Stimulated activated CD8-positive, alpha-beta memory T cell treated with anti-CD3 and anti-CD28 coated beads, Interleukin-4, amount 100 ng/mL, for 24 hours (primary cell): ENCODE measurements at places on chromosomes 11 and 22.
A peak's percentile ranks its signal among the peaks of the same experiment; 100 is the strongest.

DNA sequence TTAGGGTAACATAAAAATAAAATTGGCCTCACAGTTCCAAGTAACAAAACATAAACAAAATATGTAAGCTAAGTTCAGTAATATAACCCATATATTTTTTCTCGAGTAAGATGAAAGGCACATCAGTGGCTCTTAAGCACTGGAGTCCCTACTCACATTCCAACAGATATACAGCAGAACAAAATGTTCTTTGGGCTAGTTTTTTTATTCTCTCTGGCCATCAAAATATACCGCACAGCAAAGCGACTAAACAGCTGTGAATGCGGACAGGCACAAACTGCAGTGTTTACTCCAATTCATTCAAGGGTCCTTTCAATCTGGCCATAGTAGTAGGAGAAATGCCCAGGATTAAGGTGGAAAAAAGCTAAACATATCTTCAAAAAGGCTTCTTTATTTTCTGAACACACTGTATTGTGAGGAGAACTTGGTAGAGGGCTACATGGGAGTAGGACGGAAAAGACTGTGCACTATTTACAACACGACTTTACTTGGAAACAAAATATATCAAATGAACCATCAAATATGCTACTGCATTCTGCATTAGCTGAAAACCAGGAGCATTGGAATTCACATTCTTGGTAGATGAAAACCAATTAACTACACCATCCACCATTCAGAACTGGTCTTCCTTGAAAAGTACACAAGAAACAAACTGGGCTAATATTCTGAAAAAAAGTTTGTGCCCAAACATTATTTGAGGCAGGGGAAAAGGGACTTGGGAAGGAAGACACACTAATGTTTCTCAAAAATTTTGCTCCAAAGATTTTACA is 4.4 kb downstream of the CDON start:
- no peak for DNase-seq

- no peak for DNase-seq
Measured at GRCh38 chr11:72738199-72739141, 13.7 kb downstream of the ARAP1 start.

DNA sequence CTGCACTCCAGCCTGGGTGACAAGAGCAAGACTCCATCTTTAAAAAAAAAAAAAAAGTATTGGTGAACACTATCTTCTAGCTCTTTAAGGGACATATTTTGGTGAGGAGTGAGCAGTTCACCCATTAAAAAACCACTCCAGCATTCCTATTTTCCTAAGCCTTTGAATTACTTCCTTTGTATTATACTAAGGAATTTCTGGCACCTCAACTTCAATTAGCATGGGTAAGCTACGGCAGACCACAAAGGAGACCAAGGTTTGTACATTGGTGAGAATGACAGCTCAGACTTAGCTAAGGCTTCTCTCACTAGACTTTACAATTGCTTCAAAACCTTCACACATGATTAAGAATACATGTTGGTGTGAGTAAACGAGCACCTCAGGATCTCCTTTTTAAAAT is 57.0 kb upstream of the BIRC3 start:
- no peak for DNase-seq

GRCh38 chr11:94125407-94126115 is 3.1 kb upstream of the PANX1 start:
- no peak for DNase-seq

DNA sequence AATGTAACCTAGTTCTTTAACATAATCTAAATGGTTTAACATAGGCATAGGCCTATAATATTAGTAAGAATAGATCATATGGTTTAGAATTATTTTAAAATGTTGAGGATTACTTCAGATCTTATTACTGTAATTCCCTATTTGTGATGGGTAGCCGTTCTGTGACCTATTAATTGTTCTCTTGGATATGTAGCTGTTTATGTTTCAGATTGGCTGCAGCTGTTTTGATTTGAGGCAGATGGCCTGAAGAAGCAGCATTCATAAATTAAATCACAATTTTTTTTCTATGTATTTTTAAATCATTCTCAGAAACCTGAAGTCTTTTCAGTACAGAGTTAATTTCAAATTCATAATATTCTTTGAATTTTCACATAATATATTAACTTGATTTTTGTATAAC is 104.5 kb downstream of the PDE3B start:
- DNase-seq = no peak

GRCh38 chr11:75140269-75141138 is 10.4 kb upstream of the SLCO2B1 start:
- DNase-seq = peak; percentile 66

- no peak for DNase-seq
Measured at GRCh38 chr22:22752556-22753477, 108.4 kb downstream of the GGTLC2 start.

DNA sequence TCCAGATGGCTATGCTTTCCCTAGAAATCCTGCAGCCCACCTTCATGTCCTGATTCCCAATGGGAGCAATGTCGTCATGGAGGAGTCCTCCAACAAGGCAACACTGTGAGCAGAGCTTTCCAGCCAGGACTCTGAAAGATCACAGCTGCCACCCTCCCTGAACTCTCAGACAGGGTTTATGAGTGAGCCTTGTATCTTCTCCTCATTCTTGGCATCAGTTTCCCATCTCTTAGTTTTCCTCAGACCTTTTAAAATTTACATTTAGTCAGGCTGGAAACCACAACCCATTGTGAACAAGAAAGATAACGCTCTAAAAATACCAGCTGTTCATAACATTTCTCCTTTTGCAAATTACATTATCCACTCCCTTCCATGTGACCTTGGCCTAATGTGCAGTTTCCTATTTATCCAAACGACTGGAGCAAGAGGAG is 15.6 kb upstream of the LYVE1 start:
- no peak for DNase-seq

- no peak for DNase-seq
Measured at GRCh38 chr11:12958986-12959385, 50.1 kb upstream of the RASSF10 start.

- no peak for DNase-seq
Measured at GRCh38 chr22:41524251-41524661, 20.0 kb downstream of the POLR3H start.

GRCh38 chr22:49855251-49855911 is 1.7 kb downstream of the ZBED4 start:
- no peak for DNase-seq

GRCh38 chr11:47852053-47852452 is 3.9 kb upstream of the NUP160 start:
- no peak for DNase-seq

GRCh38 chr22:24134090-24134846 is 47.0 kb upstream of the SUSD2 start:
- peak; percentile 73 for DNase-seq

DNA sequence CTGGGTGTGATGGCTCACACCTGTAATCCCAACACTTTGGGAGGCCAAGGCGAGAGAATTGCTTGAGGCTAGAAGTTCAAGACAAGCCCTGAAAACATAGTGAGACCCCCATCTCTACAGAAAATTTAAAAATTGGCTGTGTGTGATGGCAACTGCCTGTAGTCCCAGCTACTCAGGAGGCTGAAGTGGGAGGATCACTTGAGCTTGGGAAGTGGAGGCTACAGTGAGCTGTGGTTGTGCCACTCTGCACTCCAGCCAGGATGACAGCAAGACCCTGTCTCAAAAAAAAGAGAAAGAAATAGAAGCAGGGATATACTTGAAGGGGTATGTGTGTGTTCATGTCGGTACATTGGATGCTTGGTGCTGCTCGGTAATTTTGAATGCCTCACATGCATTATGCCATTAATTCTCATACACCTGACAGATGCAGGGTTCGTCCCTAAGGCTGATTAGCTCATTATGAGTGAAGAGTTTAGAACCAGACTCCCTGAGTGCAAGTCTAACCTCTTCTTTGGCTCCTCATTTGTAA is 14.0 kb downstream of the CRKL start:
- DNase-seq = no peak

DNA sequence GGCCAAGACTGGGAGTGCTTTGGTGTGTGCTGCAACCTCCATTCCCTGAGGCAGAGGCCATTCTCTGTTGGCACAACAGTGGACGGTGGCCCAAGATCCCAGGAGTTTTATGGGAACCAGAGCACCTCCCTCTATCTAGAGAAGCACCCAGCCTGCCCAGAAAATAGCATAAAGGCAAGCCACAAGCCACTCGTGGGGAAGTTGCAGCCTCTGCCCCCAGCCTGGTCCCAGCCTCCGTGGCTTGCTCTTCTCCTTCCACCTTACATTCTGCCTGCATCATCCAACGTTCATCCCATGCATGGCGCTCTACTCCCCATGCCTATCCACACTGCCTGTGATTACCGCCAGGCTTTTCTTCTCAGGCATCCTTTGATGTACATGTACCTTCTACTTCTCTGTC is 15.8 kb downstream of the IL17RA start:
- DNase-seq = no peak

DNA sequence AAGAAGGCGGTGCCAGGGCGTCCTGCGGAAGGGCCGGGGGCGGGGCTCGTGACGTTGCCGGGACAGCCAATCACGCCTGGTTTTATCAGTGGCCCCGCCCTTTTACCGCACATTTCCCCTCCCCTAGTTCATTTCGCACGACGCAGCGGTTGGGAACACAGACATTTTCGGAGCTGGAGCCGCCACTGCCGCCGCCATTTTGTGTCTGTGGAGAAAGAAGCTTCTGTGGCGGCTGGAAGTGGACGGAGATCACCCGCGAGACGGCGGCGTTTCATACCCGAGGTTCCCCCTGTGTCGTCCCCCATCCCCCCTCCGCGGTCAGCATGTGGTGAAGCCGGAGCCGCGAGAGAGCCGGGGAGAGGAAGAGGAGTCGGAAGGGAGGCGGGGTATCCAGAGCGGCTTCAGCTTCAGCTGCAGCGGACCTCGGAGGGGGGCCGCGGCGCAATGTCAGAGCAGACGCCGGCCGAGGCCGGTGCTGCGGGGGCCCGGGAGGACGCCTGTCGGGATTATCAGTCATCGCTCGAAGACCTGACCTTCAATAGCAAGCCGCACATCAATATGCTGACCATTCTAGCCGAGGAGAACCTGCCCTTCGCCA is at the start of gene PCF11:
Gene PCF11 (plus strand): TSS at position 136 of the 598 bp plus-strand sequence. CDS start 309 bp downstream, at position 445.
- no peak for DNase-seq

GRCh38 chr11:125167292-125167953 is 2.9 kb downstream of the PKNOX2 start:
- no peak for DNase-seq

- no peak for DNase-seq
Measured at GRCh38 chr22:35638001-35638400, 10.2 kb upstream of the APOL6 start.

DNA sequence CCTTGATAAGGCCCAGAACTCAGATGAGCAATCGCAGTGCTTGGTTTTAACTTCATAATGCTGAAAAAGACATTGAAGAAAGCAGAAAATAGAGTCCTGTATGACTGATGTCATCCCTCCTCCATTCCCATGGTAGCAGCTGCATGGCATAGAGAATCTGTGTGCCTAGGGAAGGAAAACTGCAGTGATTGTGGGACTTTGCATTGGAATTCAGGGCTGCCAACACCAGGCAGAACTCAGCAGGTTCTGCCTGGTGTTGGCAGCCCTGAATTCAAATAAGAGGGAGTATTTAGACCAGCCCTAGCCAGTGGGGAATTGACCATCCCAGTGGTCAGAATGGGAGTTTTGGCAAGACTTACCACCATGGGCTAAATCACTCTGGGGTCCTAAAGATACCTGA is 1016.0 kb downstream of the FAM181B start:
- no peak for DNase-seq

- DNase-seq = no peak
Measured at GRCh38 chr22:40631925-40632324, 4.6 kb downstream of the MRTFA start.

DNA sequence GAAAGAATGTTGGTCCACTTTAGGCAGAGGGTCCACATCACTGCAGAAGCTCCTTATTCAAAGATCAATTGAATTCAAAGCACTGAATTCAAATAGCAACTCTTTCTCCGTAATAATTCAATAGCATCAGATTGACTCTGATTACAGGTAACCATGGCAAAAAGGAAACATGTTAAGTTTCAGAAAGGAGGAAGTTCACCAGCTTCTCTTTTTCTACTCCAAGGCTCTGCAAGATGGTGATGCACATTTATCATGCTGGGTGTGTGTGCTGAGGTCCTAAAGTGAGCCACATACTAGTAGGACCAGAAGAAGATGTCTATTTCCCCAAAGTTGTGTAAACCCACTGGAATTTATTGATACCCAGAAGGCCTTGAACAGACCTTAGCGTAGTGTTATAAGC is 18.0 kb upstream of the DRD2 start:
- no peak for DNase-seq

DNA sequence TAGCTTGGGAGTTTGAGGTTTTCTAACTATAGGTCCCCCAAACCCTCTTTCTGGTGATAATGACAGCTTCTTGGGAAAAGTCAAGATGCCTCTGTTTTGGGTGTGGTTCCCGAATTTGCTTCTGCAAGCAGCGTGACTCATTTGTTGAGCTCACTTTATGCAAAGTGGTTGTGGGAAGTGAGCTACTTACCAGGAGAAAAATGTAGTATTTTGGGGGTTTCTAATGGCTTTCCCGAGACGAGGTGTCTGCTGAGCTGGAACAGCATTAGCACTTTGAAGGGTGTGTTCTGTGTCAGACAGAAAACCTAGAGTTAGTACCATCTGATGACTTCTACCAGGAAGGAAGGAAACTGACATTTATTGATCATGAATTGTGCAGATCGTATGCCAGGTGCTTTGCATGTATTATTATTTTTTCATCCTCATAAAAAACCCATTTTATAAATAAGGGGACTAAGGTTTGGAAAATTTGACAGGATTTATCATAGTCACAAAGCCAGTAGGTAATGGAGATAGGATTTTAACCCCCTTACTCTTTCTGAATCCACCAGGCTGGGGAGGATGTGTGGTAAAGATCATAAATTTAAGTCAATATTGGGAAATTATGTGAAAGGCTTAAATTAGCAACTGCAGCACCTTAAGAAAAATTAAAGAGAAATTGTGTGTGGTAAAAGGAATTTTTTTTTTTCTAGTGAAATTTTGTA is 108.8 kb upstream of the CD44 start:
- no peak for DNase-seq

DNA sequence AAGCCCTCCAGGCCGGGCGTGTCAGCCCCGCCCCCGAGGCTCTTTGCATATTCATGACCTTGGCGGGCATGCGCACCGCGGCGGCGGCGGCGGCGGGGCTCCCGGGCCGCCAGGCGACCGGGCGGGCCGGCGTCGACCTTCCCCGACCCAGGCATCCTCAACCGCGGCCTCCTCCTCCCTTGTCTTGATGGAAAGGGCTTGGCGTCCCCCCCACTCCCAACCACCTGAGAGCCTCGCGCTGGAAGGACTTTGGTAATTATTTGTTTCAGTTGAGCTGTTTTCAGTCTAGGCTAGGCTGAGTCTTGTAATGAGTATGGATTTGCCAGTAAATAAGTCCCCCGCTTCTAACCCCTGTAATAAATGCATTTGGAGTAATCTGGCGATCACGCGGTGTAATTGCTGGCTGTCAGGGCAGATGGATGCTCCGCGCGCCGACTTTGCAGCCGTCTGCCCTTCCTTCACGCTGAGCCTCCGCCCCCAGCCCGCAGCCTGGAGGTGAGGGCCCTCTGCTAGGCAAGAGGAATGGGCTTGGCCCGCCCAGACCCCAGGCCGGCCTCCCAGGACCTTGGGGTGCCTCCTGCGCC is 25.2 kb downstream of the FLRT1 start:
- DNase-seq = peak; percentile 50

DNA sequence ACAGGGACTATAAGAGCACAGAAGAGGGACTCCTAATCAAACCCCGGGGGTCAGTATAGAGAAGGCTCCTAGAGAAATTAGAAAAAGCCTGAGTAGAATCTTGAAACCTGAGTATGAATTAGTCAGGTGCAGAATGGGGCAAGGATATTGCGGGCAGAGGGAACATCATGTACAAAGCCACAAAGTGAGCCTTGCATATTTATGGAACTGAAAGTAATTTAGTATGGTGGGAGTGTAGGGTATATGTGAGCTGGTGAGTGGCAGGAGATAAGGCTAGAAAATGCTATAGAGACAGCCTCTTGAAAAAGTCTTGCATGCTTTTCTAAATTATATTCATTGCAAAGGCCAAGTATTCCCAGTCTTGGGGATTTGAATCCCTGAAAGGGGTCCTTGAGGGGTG is 93.7 kb downstream of the STIM1 start:
- no peak for DNase-seq
